Kidney (tissue), 22 donors: ENCODE measurements at places on chromosomes 4 and X.

GRCh38 chr4:101288365-101289145 is 58.8 kb downstream of the PPP3CA start:
- DNase-seq: no peak

- DNase-seq: no peak
These were observed 754.9 kb upstream of the SLIT2 start for GRCh38 chr4:19496756-19497155.

DNA sequence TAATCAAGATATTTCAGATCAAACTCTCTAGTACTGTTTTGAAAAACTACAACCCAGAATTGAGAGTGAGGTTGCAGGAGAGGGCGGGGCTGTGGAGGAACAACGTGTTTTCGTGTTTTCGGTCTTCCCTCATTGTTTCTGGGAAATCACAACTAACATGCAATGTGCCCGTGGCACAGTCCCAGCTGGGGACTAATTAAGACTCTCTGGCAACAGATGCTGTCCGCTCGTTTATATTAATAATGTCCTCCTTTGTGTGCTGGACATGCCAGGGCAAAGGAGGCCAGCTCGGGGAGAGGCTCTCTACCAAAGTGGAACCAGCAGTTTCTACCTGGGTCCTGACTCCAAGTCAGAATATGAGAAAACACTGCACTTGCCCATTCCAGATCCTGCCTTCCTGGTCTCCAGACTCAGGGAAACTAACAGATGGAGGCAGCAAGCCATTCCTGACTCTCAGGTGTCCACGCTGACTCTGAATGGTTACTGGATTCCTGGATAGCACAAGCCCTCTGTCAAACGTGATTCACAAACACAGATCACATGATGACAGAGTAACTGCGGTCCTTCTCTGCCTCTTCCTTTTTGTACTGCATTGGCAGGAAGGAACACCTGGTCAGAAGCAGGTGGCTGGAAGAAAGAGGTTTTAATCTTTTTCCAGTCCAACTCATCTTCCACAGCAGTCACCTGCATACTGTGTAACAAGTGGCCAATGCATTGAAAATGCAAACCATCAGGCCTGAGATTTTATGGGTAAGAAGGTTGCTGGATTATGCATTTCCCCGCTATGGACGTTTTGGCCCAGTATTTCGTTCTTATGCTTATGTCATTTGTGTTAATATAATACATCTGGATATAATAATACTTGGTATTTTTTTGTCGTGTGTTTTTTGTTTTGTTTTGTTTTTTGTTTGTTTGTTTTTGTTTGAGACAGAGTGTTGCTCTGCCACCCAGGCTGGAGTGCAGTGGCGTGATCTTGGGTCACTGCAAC is 65.0 kb downstream of the COQ2 start:
- DNase-seq: no peak

- no peak for DNase-seq
These were observed 632.6 kb upstream of the INTU start for GRCh38 chr4:127000110-127000509.

GRCh38 chrX:149630681-149631233 is 835 bp downstream of the TMEM185A start:
- DNase-seq: no peak

GRCh38 chr4:1209821-1210220 is 37.4 kb upstream of the SPON2 start:
- peak; percentile 72 for DNase-seq

DNA sequence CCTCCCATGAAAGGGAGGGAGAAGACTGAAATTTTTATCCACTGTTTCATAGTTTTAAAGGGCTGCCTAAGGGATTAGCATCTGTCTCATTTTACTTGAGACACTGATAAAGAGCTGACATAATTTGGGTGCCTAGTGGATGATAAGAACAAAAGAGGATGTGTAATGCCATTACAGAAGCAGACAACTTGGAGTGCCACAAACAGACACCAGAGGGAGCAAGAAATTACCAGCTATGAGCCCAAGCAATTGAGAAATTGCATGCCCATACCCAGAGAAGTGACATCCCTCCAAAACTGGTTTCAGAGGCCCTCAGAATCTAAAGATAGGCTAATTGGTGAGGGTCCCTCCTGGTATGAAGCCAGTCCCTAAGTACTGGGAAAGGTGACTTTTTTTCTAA is 38.5 kb upstream of the POU3F4 start:
- peak; percentile 8 for DNase-seq

- DNase-seq: no peak
These were observed 12.8 kb downstream of the PJA1 start for GRCh38 chrX:69152417-69152841.

GRCh38 chr4:90841676-90842075 is 714.5 kb downstream of the CCSER1 start:
- no peak for DNase-seq

DNA sequence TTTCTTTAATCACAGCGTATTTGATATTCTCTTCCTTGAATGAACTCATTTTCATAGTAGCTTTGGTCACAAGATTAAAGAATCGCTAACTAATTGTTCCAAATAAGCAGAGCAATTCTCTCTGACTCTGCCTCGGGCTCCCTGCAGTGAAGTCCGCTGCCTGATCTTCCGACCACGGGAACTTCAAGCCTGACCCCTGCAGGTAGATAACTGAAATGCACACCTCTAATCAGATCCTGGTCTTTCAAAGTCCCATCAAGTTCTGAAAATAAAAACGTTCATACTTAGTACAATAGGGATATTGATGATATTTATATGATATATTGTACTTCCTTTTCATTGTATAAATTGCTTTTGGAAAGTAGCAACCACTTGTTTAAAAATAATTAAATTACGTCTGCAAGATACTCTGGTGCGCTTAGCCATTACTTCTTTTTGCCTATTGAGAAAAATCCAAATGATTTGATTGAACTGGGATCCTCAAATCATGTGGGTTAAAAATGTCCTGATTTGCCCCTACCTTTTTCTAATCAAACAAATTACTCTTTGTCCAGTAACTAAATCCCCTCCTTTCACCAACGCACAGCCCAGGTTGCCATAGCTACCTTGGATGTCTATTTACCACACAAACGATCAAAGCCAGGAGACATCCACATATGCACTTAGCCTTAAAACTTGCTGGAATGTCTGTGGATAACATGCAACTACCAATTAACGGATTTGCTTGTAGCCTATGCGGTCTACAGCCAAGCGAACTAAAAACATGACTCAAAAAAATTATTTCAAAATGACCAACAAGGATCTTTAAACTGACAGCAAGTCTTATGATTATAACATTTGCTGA is 4.2 kb downstream of the MID1 start:
- peak; percentile 78 for DNase-seq

- peak; percentile 24 for DNase-seq
These were observed 62.5 kb upstream of the IRF2 start for GRCh38 chr4:184536881-184537248.
